ENCODE measurements at places on chromosomes 7 and 10. TPM values are rescaled to one million over a fixed set of nuclear protein-coding genes. Genes with fewer than 3 reads are reported as not detected.

Gene MSS51
- total RNA-seq = 8.1 TPM

- no peak for DNase-seq
Measured at GRCh38 chr10:5504146-5505072, 5.0 kb upstream of the CALML5 start.

DNA sequence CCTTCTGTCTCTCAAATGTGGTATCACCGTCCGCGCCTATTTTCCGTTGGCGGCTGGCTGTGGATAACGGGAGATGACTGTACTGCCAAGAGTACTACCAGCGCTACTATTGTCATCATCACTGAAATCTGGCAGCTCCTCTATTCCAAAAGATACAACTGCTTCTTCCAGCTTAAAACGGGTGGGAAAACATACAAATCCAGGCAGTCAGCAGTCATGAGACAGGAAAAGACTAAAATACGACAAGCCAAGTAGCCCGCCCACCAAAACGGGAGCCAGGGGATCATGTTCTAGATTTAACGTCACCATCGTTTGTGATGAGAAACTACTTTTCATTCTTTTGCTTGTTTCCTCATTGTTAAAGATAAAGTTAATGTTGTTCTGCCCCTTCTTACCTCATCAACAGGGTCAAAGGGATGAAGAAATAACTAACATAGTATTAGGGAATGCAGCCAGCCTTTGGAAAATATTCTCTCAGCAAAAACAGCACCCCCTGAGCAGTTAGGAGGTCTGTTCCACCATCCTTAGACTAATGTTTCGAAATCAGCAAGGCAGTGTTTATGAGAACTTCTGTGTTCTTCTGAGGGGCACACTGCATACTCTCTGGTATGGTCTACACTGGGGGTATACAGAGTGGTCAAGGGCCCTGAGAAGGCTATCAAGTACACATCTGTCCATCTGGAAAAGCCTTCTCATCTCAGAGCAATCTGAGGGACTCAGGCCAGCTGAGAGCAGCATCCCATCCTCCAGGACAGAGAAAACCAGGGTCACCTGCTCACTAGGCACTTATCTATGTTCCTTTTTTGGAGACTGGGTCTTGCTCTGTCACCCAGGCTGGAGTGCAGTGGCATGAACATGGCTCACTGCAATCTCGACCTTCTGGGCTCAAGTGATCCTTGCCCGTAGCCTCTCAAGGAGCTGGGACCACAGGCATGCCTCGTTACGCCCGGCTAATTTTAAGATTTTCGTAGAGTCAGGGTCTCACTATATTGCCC, 47.5 kb downstream of the GNA12 start:
- DNase-seq = no peak

DNA sequence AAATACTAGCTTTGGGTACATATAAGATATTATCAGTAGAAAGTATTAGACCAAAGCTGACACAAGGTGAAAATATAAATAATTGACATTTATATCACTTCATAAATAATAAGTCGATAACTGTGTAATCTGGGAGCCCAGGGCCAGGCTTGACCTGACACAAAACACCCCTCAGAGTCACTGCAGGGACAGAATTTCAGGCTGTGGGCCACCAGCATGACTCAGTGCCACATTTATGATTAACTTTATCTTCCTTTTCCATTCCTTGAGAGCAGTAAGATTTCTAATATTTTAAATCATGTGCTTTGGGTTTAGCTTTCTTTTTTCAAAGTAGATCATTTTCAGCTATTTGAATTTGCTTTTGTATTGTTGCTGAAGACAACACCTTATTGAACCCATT, 102.9 kb upstream of the NFE2L3 start:
- no peak for DNase-seq

DNA sequence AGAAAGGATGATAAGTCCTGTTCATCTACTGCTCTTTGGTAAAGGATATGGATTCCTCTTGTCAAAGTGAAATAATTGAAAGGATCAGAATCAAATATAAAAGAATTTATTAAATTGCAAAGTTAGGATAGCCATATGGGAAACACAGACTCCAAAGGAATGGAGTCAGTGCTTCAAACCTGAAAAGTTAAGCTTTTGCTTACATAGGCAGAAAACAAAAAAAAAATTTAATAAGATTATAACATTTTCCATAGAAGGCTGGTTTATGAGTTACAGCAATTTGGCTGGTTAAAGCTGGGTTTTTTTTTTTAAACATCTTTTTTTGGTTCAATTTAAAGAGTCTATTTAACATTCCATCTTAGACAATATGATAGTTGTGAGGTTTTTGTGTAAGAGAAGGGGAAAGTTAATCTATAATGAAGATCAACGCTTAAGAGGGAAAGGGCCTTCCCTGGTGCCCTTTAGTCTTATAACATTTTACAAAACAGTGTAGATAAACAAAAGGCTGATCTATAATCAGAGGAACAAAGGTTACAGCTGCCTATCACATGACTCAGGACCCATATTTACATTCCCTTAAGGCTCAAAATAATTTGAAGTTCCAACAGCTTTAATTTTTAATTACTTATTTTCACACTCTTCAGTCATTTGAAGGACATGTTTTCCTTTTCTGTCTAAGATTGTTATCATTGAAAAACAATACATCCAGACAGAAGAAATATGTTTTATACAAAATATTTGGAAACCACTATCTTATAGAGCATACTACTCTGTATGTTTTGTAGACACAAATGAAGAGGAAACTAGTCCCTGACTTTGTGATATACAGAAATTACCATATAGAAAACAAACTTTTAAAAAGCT, 234.3 kb upstream of the MBL2 start:
- no peak for DNase-seq

All from myocyte (in vitro differentiated cells).